ENCODE measurements at places on chromosomes 6 and 20. TPM values are rescaled to one million over a fixed set of nuclear protein-coding genes. Genes with fewer than 3 reads are reported as not detected.
A peak's percentile ranks its signal among the peaks of the same experiment; 100 is the strongest.

Gene LAMA5
- 26.2 TPM for total RNA-seq

Gene PROKR2
- total RNA-seq, result not detected

Gene SAMD3
- total RNA-seq, result 9.1 TPM

Gene HTR1B
- 17.1 TPM for total RNA-seq

Gene ULBP3
- not detected for total RNA-seq

Gene LY6G6F
- total RNA-seq, result not detected

Gene CLDN20
- 2.2 TPM for total RNA-seq

Gene LRRC73
- total RNA-seq, result not detected

Gene ZNF831
- 0.96 TPM for total RNA-seq

GRCh38 chr20:20603339-20603990 lies 109.0 kb downstream of the RALGAPA2 start:
- DNase-seq, result peak; percentile 3

DNA sequence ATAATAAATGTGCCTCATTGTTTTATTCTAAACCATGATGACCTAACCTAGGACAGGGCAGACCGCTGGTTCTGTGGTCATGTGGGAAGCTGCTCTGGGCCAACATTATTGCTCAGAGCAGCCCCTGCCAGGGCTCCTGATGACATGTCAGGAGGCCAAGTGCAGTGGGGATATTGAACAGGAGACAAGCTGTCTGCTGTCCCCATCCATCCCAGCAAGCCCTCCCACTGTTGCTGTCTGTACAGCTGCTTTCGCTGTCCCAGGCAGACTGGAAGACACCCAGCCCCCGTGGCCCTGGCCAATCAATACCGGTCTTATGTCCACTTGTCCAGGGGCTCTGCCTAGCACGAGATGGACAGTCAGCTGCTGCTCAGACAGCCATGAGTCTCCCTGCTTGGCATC lies 43.2 kb upstream of the FNDC1 start:
- DNase-seq, result no peak

DNA sequence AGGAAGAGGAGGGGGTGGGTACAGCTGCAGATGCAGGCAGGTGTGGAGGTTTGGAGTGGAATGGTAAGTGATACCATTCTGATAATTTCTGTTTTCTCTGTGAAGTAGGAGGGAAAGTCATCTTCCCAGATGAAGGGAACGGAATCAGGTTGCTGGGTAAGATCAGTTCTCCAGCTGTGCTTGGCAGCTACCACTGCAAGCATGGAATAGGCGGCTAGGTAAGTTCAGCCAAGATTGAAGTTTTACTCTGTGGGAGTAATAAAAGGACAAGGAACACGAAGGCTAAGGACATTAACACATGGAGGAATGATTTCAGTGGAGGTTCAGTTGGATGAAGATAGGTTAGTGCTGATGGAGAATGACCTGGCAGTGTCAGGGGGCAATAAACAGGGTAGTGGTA lies 128.3 kb downstream of the CARMIL1 start:
- DNase-seq, result no peak

- DNase-seq, result no peak
Measured at GRCh38 chr6:37916675-37917074, 97.1 kb downstream of the ZFAND3 start.

GRCh38 chr20:11091511-11091910 lies 417.7 kb upstream of the JAG1 start:
- peak; percentile 57 for DNase-seq

DNA sequence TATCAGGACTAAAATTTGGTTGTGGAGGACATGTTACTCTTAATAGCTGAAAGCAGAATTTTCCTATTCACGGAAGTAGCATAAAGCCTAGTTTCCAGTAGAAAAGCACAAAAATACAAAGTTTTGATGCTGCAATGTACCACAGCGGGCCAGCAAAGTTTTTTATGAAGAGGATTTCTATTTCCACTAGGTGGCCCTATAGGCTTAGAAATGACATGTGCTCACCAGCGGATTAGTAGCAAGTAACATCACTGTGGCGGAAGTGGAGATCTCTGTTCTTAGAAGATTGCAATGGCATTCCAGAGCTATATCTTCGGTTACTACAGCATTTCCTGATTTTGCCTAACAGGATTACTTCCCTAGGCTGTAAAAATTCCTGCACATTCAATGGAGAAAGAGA lies 1219.0 kb upstream of the EYS start:
- no peak for DNase-seq

DNA sequence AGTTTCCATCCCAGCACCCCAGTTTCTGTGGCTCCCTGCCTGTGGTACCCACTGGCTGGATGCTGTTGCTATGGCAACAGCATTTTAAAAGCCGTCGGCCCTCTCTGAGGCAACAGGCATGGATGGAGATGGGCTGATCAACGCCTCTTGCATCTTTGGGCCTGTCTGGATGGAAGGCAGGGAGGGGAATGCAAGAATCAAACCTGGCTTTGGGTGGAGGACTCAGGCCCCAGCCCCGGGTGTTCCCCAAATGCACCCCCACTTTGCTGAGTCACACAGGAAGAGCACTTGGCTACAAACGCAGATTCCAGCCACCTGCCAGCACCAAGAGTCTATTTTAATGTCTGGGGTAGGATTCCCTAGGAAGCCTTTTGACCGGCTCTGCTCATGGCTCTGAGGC lies 45.7 kb upstream of the TGM2 start:
- no peak for DNase-seq

GRCh38 chr6:40383348-40384115 lies 203.6 kb downstream of the LRFN2 start:
- DNase-seq, result no peak

DNA sequence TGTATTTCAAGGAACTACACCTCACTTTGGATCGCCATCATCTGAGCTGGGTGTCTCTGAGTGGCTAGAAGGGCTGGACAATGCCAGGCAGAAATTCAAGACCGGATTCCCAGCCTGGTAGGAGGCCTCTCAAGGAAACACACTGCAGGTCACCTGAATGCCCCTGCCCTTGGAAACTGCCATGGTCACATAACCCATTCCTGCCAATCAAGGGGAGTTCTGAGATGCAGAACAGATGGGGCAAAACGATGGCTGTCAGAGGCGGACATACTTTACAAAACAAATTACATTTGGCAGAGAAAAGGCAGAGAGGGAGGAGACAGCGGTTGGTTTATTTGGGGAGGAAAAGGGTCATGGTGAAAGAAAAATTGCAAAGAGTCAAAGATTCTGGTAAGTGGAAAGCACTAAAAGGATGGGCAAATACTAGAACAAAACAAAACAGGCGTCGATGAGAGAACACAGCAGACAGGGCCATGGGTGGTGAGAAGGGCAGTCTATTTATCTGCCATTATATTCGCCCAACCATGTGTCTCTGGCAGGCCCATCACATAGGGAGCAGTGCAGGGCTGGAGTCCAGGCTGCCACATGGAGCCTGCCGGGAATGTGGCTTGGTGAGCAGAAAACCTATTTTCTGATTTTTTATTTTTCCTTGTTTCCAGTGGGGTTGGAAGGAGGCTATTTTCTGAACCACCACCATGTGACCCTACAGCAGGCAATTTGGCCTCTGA lies 13.5 kb downstream of the BEND3 start:
- no peak for DNase-seq

GRCh38 chr6:36053878-36054277 lies 26.3 kb downstream of the MAPK14 start:
- DNase-seq, result peak; percentile 80

DNA sequence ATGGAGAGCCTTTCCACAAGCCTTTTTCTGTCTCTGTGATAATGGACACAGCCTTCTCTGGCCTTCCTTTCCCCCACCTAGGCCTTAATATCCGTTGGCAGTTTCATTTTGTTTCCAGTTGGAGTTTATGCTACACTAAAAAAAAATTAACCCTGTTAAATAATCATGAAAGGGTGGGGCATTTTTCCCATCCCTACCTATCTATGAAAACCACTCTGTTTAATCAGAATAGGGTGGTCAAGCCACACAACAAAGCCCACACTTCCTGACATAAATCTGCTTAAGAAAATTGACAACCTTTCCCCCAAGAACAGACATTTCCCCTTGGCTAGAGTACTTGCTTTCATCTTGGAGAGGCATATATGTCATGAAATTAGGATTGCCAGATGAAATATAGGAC lies 14.2 kb downstream of the TXLNB start:
- DNase-seq, result no peak

GRCh38 chr6:135230711-135231468 lies 49.8 kb downstream of the MYB start:
- no peak for DNase-seq

DNA sequence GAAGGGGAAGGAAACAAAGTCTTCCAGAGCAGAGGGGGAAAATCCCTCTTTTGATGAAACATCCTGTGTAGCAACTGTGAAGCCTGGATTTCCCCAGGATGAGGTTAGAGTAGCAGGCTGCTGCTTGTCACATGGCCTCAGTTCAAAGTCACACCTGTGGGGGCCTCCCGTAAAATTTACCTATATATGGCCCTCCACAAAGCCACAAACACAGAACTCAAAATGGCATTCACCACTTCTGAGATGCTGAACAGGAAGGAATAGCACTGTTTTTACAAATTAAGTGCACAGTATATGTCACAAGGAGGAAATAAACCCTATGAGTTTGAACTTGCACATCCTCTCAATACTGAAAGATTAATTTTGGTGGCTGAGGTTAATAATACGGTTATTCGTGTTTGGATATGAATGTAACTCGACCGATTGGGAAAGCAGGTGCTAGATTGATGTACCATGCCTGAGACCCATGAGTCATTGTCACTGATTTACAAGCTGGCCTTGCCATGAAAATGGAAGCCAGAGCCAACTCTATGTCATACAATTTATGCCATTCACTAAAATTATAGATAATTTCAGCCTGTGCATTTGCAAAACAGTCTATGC lies 70.6 kb downstream of the SGK1 start:
- no peak for DNase-seq

GRCh38 chr6:66605011-66605410 lies 898.0 kb upstream of the EYS start:
- DNase-seq, result no peak

- no peak for DNase-seq
Measured at GRCh38 chr20:24814556-24815195, 134.4 kb upstream of the CST7 start.
